ENCODE measurements at places on chromosomes 7 and 10.
A peak's percentile ranks its signal among the peaks of the same experiment; 100 is the strongest.

DNA sequence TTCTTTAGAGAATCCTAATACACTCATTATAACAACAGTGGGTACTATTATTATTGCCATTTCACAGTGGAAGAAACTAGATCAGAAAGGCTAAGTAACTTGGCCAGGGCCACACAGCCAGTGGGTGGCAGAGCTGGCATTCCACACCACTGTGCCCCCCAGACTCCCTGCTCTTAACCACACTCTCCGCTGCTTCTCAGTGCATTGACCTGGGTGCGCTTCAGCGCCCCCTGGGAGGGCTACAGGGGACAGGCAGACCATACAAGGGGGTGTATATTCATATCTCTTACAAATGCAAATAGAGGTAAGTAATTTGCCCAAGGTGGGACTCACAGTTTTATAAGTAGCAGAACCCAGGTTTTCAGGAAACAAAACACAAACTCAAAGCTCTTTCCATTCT is 77.0 kb upstream of the NMT2 start:
- DNase-seq: peak; percentile 26

GRCh38 chr7:63117-63480 is 129.3 kb upstream of the FAM20C start:
- DNase-seq: no peak

- peak; percentile 11 for DNase-seq
These were observed 35.4 kb upstream of the ZNF107 start for GRCh38 chr7:64630496-64630895.

GRCh38 chr7:15086131-15086611 is 183.6 kb upstream of the DGKB start:
- DNase-seq: no peak

GRCh38 chr10:66521506-66521905 is 404.3 kb upstream of the LRRTM3 start:
- no peak for DNase-seq

GRCh38 chr10:75803816-75804552 is 372.6 kb downstream of the LRMDA start:
- no peak for DNase-seq

- no peak for DNase-seq
These were observed 27.7 kb upstream of the SOSTDC1 start for GRCh38 chr7:16493266-16493665.

GRCh38 chr10:88987840-88988239 is 2.8 kb upstream of the FAS start:
- no peak for DNase-seq

GRCh38 chr10:130218936-130219335 is 82.7 kb downstream of the GLRX3 start:
- no peak for DNase-seq

DNA sequence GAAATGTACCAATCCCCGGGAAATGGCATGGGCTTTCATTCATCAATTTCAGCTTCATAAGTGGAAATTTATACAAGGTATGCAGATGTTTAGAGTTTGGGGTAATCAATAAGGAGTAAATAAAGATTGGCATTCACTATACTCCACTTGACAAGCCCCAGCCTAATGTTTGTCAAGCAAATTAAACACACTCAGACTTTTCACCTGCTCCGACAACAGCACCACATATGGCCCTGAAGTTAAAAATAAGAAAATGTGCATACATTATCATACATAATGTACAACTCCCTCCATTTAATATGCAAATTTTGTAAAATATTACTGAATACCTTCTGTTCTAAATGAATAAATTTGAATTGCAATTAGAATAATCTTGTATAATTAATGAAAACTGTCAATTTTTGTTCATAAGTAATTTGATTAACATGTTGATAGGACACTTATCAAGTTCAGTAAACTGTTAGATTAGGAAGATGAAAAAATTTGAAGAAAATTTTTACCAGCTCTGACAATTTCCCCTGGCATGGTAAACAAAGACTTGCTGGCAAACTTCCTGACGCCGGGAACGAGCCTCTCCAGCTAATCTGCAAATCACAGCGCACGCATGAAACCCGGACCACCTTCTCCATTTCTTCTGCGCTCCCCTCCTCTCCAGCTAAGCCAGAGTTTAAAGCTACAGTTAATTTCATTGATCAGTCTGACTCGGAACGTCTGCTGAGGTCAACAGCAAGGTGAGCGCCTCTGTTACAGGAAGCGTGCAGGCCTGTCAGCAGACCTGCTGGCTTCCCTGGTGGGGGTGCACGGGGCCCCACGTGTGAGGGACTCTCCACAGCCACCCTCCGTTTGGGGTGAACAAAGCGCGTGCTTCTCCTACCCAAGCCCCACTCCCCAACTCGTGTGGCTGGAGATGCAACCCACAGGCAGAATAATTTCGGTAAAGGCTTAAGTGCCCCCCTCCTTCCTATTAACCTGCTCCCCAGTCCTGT is 70.7 kb downstream of the EBF3 start:
- no peak for DNase-seq

DNA sequence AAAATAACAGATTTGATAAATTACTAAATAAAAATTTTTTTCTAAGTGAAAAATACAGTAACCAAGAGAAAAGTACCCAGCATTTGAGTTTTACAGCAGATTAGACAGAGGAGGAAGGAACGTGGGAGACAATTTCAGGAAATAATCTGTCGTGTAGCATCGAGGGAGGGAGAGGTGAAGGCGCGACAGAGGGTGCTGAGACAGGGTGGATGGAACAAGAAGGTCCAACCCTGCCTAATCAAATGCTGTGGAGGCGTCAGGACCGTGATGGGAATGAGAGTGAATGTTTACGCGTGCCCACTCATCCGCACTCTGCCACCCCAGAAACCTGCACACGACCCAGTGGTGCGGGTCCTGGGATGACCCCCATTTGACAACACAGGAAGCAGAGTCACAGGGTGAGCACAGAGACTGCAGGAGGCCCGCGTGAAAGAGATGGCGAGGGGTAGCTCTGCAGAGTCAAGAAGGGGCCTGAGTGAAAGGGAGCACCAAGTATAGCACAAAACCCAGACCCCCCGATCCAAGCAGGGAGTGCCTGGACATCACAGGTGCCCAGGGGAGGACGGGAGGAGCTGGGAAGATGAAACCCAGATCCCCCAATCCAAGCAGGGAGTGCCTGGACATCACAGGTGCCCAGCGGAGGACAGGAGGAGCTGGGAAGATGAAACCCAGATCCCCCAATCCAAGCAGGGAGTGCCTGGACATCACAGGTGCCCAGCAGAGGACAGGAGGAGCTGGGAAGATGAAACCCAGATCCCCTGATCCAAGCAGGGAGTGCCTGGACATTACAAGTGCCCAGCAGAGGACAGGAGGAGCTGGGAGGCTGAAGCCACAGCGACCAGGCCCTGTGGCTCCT is 558.9 kb downstream of the DNAJB6 start:
- DNase-seq: no peak

GRCh38 chr7:6317797-6318438 is 45.5 kb upstream of the CYTH3 start:
- no peak for DNase-seq

- DNase-seq: no peak
These were observed 69.0 kb downstream of the CREB3L2 start for GRCh38 chr7:137932881-137933269.

DNA sequence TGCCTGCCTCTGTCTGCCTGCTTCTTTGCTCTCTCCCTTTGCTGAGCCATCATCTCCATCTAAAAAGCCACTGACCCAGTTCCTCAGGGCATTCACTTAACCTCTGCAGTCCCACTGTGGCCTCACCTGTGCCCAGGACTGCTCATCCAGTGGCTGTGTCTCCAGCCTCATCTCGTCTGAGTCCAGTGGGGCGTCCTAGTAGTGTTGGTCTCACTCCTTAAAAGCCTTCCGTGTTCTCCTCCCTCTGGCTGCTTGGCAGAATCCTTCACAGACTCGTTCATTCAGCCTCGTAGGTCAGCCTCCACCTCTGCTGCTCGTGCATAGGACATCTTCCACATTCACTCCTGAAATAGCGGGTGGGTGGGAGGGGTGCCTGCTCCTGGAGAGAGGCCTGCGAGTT is 7.3 kb downstream of the RARRES2 start:
- no peak for DNase-seq

DNA sequence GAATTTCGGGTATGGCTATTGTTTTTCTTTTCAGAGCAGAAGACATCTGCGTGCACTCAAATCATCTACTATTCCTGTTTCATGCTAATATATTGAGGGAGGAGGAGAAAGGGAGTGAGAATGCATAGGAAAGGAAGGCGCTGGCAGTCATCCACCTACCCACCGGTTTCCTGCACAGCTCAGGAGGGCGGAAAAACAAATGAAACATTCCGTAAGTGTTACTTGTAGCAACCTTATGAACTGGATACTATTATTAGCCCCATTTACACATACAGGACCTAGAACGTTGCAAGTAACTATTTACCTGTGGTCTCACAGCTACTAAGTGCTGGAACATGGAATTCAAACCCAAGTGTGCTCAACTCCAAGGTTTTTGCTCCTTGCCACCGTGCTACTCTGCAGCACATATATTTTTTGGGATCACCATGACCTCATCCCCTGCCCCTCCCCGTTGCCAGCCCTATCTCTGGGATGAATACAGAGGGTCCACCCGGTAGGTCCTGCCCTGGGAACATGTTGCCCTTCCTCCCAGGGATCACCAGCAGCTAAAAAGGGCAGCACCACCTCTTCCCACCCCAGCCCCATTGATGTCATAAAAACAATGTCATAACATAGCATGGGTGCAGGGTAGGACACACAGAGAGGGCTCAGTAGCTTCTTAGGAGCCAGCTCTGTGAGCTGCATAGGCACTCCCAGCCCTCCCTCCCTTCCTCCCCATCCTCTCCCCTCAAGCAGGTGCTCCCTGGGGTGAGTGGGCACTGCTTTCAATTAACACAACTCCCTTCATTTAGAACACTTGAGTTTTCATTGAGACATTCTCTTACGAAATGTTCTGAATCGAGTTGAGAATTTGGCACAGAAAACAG is 16.9 kb downstream of the GFRA1 start:
- no peak for DNase-seq

DNA sequence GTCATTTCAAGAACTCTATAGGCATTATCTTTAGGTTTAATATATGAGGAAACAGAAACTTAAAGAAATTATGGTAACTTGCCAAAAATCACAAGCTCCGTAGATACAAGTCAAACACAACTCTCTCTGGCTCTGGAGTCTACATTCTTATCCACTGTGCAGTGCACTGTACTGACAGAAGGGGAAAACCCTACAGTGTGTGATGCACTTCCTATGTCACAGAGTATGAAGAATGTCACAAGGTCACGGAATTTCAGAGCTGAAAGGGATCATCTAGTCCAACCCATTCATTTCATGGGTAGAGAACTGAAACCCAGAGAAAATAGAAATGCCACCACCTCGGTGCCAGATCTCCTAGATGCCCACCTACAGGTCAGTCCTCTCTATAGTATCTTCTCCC is 86.1 kb downstream of the LRRTM3 start:
- DNase-seq: no peak

DNA sequence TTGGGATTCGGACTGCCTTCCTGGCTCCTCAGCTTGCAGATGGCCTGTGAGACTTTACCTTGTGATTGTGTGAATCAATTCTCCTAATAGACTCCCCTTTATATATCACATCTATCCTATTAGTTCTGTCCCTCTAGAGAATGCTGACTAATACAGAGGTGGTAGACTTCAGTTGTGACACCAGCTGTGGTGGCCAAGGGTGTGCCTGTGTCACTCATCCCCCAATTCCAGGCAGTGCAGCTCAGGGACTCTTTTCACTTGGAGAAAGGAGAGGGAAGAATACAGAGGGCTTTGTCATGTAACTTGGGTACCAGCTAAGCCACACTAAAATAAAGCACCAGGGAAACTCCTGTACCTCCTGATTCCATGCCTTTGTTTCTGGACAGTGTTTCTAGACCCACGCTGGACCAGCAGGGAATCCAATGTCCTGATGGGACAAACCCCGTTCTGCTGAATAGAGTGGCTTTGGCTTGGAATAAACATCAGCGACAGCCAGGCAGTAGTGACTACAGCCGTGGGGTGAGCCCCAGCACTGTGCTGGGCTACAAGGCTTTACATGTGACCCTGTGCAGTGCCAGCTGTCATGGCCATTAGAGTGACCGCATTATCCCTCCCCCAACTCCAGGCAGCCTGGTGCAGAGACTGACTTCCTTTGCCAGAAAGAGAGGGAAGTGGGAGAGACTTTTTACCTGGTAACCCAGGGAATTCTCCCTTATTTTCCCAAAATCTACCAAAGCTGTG is 233.6 kb downstream of the ANK3 start:
- no peak for DNase-seq

GRCh38 chr10:104642658-104643302 is 1.7 kb downstream of the SORCS3 start:
- DNase-seq: no peak

GRCh38 chr7:55108818-55109217 is 90.0 kb downstream of the EGFR start:
- no peak for DNase-seq

DNA sequence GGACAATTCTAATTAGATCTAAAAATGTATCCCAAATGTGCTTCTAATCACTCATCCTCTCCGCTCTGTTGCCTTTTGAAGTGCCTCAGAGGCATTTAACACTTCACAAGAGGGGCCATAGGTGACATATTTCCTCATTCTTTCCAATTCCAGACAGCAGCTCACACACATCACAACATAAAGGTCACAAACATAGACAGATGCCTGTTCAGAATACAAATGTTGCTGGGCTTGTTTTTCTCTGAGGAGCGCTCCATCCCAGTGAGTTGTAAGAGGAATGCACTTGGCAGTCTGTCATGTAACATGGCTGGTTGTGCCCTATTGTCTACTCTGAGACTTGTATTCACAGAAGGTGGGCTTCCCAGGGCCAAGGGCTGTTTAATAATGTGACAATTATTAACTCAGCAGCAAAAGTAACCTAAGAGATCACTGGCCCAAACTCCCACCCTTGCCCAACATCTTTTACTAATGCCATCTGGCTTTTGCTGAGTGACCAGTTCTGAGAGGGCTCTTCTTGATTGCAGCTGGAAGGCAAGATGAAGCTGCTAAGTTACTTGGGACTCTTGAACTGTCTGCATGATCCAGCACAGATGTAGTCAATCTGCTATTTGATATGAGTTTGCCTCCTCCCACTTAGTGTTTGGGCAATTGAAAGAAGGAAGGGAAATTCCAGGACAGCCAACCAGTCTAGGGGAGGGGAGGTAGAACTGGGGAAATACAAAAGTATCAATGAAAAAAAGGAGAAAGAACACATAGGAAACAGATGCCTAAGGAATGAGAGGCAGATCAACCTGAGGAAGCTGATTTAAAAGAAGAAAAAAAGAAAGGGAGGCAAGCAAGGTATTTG is 13.6 kb downstream of the PON2 start:
- no peak for DNase-seq

DNA sequence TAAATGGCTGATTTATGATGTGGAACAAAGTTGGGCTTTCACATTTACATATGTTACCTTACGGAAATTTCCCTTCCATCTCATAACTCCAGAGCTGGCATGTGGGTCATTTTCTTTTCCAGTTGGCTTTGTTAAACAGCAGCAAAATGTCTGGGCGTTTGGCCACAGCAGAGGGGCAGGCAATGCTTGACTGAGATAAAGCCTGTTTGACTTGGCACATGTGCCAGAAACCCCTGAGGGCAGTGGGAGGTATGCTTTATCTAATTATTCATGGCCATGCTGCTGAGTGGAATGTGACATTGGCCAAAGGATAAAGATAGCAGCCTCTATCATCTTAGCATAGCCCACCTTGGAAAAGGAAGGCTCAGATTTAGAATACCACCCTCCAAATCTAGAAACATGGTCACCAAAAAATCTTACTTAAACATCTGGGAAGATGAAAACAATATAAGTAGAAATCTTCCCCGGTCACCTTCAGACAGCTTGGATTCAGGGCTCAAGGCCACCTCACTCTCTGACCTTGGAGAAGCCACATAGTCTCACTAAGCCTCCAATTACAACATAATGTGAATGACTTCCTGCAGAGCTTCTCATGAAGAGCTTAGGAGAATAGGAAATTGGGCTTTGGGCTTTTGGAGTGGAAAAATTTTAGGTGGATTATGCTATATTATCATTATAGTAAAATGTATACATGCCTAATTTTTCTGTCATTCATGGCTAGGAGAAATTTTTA is 101.5 kb downstream of the GRM3 start:
- no peak for DNase-seq

Measured in CD4-positive, alpha-beta T cell treated with Interleukin-12 subunit alpha and Interleukin-12 subunit beta, for 1 hour (primary cell).